ENCODE measurements at places on chromosomes 2 and 18. TPM values are rescaled to one million over a fixed set of nuclear protein-coding genes. Genes with fewer than 3 reads are reported as not detected.

DNA sequence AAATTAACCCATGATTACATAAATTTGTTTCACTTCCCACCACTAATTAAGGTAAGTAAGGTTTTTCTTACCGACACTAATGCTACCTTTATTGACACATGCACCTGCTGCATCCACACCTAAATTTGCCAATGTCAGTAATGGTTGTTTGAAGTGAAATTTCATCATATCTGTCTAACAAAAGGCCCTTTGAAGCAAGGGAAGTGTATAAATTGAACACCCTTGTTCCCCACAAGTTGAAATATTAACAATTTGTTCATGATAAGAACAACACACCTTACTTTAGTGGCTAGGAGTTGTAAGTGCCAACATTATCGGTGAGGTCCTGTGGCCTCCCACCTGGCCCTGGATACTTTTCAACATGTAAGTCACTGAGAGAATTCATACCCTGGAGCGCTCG lies 116.3 kb upstream of the CDCA7 start:
- DNase-seq: no peak

DNA sequence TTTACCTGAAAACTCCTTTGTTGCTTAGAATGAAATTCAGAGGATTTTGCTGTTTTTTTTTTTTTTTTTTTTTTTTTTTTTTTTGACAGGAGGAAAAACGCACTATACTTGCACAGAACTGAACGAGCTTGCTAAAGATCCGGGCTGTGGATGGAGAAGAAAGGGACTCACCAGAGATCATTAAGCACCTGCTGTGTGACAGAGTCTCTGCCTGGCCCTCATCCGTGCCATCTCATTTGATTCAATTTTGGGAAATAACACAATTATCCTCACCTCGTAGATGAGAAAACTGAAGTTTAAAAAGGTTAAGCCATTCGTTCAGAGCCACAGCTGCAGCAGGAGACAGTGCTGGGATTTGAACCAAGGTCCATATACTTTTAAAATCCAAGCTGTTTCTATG lies 775.4 kb upstream of the ID2 start:
- DNase-seq: no peak

DNA sequence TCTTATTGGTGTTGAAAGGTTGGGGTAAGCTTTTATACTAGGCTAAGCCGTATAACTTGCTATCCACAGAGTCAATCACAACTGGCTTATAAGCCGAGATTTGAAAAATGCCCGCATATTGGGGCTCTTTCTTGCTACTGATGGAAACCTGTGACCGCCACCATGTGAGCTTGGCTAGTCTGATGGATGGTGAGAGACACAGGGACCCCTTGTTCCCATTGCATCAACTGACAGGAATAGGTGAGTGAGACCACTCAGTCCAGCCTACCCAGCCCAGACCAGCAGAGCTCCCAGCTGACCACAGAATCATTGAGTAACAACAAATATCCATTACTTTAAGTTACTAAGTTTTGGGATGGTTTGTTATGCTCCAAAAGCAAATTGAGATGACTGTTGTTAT lies 676.4 kb upstream of the HS6ST1 start:
- DNase-seq: no peak

GRCh38 chr2:16248571-16249105 lies 308.3 kb downstream of the MYCN start:
- DNase-seq: no peak

The OR6B2 gene
- total RNA-seq: not detected

The IL1F10 gene
- total RNA-seq: not detected

The TEX44 gene
- not detected for total RNA-seq

Measured in left colon (tissue), 2 donors.